ENCODE measurements at places on chromosomes 5 and 9.
A peak's percentile ranks its signal among the peaks of the same experiment; 100 is the strongest.

DNA sequence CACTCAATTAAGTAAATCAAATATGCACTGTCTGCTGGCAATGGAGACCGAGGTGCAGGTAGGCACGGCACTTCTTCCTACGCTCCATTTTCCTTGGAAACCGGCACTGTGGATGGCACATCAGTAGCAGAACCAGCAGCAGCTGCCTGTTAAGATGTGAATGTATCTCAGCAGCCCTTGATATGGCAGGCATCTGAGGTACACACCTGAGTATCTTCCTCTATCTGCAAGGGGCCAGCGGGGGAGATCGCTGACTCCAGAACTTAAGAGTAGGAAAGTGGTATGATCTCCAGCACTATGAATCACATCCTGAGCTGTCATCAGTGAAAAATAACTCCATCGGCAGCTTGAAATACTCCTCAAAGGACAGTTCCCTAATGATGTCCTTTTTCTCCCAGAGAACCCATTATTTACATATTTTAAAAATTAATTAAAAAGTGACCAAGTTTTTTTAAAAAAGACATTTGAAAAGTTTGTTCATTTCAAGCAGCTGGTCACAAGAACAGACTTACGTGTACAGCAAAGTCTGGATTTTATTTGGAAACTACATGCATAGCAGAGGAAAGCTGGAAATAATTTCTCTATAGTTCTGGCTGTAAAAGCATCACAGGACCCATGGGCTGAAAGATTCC lies 97.1 kb downstream of the ADAMTS12 start:
- no peak for DNase-seq

GRCh38 chr5:170426786-170427185 lies 37.6 kb upstream of the KCNMB1 start:
- no peak for DNase-seq

DNA sequence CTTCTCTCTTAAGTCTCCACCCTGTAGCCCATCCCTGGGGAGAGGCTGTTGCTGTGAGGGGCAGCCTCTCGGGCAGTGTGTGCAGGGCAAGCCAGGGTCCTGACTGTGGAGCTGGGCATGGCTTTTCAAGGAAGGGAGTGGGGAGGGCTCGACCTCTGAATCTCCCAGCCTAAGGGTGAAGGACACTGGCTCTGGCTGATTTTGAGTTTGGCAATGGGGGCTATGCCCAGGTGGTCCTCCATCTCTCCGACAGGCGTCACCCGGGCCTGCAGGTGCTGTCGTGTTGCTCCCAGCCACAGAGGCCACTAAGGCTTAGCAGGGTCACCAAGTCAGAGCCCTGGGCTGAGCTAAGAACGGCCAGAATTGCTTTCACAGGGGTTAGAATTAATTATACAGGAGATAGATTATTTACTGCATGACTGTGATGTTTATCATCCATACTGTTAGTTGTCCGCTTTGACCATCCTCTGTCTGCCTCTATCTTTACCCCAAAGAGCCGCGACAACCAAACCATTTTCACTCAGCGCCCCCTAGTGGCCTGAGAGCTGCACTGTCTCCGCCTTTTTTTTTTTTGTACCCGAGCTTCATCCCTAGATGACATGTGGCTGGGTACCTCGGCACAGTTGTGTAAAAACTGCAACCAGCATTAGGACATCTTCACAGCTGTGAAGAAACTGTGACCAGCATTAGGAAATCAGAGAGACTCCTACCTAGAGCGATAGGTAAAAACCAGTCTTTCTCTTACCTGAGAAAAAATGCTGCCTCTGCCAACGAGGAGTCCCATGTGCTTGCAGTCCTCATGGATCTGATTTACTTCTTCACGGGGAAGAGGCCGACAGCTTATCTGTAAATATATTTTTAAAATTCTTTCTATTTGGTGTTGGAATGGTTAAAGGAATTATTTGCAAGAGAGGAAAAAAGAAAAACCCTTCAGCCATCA lies 44.5 kb downstream of the AGXT2 start:
- DNase-seq = peak; percentile 47

GRCh38 chr9:92974161-92974661 lies 26.9 kb downstream of the FGD3 start:
- no peak for DNase-seq
